ENCODE measurements at places on chromosomes 1 and 21.

DNA sequence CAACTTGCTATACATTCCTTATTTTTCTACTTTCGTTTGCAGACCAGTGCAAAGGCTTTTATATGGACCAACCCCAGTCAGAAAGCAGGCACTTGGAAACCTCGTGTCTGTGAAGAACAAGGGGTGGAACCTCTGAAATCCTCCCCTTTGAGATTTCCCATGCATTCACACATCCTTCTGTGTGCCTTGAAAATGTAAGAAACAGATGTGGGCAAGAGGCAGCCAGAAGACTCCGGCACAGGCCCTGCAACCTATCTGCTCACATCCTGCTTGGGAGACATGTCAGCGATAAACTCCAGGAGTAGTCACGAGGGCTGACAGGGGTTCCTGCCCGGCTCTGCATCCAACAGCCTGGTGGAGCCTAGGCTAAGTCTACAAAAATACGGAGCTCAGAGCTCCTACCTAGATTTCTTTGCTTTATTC lies 42.5 kb downstream of the ETS2 start:
- peak; percentile 70 for DNase-seq

GRCh38 chr1:5611851-5612250 lies 380.4 kb downstream of the NPHP4 start:
- no peak for DNase-seq

- DNase-seq, result no peak
These were observed 21.3 kb downstream of the FAM78B start for GRCh38 chr1:166145499-166145898.

DNA sequence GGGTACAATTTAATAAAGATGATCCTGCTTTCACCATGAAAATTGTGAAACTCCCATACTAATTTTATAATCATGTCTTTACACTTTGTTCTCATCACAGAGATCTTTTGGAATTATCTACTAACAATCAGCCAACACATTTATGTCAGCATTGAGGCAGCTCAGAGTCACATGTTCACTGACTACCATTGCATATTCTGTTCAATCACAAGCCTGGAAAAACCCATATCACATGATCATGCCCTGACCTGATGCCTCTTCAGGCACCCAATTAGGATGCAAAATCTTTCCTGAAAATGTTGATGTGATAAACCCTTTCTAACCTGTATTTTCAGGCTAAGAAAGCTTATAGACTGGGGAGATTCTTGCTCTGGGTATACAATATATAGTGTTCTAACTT lies 21.6 kb upstream of the RASAL2 start:
- DNase-seq, result no peak

- DNase-seq, result peak; percentile 81
These were observed 18.1 kb downstream of the USP48 start for GRCh38 chr1:21764615-21765423.

GRCh38 chr1:214550857-214551435 lies 456 bp downstream of the PTPN14 start:
- DNase-seq, result peak; percentile 74

GRCh38 chr1:229380536-229381160 lies 37.8 kb upstream of the CCSAP start:
- no peak for DNase-seq

DNA sequence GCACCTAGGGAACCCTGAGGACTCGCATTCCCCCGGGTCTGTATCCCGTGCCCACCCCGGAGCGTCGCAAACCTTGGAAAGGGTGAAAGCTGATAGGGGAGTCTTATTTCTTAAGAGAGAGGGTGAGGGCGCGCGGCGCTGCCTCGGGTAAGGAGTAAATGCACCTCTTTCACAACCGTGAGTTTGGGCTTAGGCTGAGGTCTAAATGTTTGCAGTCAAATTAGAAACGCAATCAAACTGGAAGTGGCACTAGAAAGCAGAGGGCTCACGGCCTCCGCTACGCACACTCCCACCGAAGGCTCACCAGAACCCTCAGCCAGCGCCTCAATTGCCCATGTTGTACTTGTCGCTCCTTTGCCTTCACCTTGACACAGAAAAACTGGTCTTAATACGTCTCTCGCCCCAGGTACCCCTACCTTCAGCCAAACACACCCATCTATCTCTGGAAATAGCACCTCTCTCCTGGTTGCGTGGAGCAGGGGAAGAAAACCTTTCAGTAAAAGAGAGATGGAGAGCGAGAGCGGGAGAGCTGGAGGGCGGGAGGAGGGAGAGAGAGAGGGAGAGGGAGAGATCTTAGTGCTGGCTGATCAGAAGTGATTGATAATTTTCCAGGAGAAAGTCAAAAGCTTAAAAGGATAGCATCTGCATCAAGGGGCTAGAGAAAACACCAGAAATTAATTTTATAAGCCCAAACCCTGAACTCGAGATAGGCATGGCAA lies 1.7 kb upstream of the HLX start:
- no peak for DNase-seq

DNA sequence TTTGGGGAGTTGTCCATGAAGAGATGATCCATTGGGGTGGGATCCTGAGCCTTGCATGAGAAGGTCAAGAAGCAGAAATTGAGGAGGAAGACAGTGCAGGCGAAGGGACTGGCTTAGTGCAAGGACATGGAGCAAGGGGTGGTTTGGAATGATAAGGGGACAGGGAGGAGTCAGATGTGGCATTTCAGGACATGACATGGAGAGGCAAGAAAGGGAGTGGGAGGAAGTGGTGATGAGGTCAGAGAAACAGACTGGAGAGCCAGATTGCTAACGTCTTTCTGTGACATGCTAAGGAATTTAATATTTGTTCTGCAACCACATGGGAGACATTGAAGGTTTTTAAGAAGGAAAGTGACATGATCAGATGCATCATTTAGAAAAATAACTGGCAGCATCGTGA lies 346.8 kb upstream of the FMN2 start:
- DNase-seq, result no peak

DNA sequence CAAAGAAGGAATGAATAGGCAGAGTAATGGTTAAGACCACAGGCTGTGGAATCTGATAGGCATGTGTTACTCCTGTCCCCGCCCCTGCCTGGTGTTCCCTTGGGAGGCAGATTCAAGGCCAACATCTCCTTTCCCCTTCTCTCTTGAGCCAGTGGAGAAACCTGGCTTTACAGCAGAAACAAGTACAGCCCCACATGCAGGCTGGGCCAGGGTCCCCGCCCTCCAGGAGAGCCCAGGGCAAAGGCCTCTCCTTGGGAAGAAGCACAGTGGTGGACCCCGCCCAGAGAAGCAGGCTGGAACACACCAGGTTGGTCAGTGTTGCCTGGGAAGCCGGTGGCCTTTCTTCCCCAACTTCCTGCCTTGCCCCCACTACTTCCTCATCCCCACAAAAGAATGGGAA lies 6.8 kb downstream of the C1orf167 start:
- DNase-seq, result no peak

- DNase-seq, result no peak
These were observed 82.4 kb downstream of the SMYD2 start for GRCh38 chr1:214363386-214363785.

DNA sequence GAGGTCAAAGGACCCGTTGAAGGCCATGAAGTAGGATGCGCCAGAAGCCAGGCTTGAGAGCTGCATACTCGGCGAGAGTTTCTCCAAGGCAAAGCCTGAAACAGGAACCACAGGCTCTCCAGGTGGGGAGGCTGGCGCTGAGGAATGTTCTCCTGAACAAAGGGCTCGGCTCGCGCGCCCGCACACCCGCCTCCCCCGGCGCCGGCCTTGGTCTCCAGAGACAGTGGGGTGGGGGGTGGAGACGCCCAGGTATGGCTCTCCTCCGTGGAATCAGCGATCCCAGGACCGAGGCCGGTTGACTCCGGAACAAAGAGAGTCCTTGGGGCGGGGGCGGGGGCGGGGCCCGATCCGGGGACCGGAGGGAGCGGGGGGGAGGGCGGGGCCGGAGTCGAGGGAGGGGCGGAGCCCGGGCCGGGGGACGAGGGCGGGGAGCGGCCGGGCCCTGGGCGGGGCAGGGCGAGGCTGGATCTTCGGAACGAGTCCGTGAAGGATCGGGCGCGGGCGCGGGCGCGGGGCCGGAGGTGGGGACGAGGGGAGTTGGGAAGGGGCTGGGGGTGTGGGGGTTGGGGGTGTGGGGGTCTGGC lies 85.0 kb downstream of the NKAIN1 start:
- peak; percentile 77 for DNase-seq

- DNase-seq, result no peak
These were observed at the start of gene C1orf226 for GRCh38 chr1:162381383-162381782. TSS of gene C1orf226 (plus strand) at chr1:162381728. CDS start at chr1:162381902, 174 bp downstream.

DNA sequence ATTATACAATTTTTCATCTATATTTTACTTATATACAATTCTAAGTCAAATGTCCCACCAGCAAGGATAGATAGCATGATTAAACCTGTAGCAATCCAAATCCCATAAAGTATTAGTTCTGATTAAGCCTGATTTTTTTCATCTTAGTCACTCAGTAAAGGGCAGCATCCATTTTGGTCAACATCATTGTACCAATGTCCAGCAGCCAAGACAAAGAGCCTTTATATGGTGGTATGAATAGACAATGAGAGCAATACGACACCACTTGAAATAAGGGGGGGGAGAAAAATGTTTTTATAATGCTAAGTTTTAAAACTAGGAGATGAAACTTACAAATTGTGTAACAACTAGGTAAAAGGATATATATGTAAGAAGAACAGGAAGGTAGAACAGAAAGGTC lies 7.4 kb downstream of the ZNF644 start:
- DNase-seq, result no peak

DNA sequence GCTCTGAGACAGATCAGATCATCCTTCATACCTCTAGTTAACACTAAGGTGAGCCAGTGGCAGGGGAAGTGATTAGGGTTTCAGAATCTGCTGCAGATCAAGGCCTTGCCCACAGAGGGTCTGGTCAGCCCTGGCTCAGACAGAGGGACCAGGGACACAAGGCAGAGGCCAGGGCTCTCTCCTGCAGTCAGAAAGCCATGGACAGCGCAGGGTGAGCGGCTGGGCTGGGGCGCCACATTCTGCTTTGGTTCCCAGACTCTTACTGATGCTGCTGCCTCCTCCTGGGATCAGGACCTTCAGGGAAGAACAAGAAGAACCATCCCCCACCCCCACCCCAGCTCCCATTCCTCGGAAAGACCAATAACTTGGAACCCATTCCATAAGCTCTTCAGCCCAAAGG lies 43.1 kb downstream of the GPR161 start:
- no peak for DNase-seq

- no peak for DNase-seq
These were observed 416.9 kb upstream of the USP24 start for GRCh38 chr1:55632058-55632457.

- no peak for DNase-seq
These were observed 8.8 kb downstream of the FMN2 start for GRCh38 chr1:240100371-240100934.

DNA sequence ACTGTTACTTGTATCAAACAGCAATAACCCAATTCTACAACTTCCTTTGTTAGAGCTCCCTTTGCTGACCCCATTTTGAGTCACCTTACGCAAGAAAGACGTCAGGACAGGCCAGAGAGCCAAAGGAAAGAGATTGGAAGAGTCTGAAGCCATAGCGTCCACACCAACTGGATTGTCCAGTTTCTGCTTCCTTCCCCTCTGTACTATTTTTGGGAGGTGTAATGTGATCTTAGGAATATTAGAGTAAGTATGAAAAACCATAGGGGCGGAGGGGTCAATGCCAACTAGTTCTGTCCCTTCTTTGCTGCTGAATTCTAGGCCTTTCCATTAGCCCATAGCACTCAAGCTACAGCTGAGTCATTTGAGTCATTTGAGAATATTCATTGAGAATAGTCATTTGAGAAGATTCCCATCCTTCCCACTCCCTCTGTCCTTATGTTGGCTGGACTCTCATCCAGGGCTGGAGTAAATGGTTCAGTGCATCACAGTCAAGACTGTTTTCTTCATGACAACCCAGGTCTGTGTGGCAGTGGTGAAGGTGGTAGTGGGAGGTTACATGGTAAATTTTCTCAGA lies 14.8 kb upstream of the NFIA start:
- no peak for DNase-seq

GRCh38 chr1:229098903-229099578 lies 171.9 kb upstream of the RAB4A start:
- no peak for DNase-seq

DNA sequence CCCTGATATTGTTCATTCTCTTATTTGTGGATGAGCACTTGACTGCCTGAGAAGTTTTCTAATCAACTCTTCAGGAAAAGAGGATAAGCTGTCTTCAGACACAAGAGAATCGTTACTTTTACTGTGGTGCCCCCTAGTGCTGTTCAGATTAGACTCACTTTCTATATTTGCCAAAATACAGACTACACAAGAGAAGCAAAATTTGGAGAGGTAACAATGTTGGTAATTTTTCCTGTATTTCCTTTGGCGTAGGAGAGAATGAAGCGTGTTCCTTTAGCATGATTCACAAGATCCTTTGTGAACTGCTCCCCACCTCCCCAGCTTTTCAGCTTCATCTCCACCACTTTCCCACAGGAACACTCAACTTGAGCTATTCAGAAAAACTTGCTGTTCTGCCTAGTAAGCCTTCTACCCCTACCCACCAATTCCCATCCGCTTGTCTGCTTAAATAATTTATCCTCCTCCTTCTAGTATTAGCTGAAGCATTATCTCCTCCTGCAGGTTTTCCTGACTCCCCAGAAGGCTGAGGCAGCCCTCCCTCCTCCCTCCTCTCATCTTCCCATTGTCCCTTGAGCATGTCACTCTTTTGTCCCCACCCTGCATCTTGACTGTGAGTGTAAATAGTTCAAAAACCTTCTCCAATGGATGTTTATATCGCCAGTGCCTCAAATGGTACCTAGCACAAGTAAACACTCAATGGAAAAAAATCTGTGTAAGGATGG lies 4.5 kb downstream of the TNFSF4 start:
- peak; percentile 18 for DNase-seq

DNA sequence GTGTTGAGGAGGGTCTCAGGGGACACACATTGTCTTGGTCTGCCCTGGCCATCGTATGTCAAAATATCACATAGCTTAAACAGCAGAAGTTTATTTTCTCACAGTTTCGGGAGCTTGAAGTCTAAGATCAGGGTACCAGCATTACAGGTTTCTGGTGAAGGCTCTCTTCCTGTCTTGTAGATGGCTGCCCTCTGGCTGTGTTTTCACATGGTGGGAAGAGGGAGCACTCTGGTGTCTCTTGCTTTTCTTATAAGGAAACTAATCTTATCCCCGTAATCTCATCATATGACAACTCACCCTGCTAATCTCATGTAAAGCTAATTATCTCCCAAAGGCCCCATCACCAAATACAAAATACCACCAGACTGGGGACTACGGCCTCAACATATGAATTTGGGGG lies 246.9 kb upstream of the ST6GALNAC5 start:
- DNase-seq, result no peak

GRCh38 chr1:156238248-156238647 lies 3.7 kb upstream of the BGLAP start:
- no peak for DNase-seq

GRCh38 chr1:165915932-165916348 lies 88.5 kb downstream of the UCK2 start:
- no peak for DNase-seq

- no peak for DNase-seq
These were observed 120.9 kb downstream of the FMN2 start for GRCh38 chr1:240212556-240212955.

GRCh38 chr1:240312872-240313271 lies 221.2 kb downstream of the FMN2 start:
- no peak for DNase-seq

DNA sequence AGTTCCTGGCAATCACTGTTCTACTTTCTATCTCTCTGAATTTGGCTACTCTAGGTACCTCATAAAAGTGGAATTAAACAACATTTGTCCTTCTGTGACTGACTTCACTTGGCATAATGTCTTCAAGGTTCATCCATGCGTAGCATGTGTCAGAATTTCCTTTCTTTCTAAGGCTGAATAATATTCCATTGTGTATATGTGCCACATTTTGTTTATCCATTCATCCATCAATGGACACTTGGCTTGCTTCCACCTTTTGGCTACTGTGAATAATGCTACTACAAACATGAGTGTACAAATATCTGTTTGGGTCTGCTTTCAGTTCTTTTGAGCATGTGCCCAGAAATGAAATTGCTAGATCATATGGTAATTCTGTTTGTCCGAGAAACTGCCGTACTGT lies 14.7 kb downstream of the CACHD1 start:
- no peak for DNase-seq
